Stimulated activated CD4-positive, alpha-beta T cell treated with anti-CD3 and anti-CD28 coated beads, Interleukin-4, amount 100 ng/mL, for 4 hours (primary cell): ENCODE measurements at places on chromosomes 4 and X.

GRCh38 chr4:160563552-160564282, 1460.8 kb downstream of the RAPGEF2 start:
- no peak for DNase-seq

- DNase-seq = no peak
Observed at GRCh38 chr4:100879471-100879870, 361.6 kb upstream of the EMCN start.

DNA sequence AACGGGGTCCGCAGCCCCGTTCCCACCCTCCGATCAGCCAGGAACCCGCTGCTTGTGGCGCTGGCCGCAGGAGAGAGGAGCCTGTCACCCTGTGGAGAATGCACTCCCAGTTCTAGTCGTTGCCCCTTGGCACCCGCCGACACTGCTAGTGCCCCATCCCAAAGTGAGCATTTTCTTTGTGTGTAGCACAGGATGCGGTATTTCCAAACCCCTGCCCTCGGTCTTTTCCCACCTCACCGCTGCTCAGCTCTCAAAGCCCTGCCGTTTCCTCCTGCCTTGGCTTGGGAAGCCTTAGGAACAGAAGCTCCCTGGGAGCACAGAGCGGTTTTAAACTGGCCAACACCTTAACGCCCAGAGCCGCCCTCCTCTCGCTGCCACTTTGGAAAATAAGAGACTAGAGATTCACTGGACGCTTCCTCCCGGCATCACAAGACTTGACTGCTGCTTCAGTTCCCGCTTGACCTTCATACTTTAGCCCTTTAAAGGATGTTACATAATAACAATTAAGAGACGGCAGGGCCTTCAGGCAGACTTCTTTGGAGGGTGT, 772 bp downstream of the CYP4V2 start:
- DNase-seq = peak; percentile 11

DNA sequence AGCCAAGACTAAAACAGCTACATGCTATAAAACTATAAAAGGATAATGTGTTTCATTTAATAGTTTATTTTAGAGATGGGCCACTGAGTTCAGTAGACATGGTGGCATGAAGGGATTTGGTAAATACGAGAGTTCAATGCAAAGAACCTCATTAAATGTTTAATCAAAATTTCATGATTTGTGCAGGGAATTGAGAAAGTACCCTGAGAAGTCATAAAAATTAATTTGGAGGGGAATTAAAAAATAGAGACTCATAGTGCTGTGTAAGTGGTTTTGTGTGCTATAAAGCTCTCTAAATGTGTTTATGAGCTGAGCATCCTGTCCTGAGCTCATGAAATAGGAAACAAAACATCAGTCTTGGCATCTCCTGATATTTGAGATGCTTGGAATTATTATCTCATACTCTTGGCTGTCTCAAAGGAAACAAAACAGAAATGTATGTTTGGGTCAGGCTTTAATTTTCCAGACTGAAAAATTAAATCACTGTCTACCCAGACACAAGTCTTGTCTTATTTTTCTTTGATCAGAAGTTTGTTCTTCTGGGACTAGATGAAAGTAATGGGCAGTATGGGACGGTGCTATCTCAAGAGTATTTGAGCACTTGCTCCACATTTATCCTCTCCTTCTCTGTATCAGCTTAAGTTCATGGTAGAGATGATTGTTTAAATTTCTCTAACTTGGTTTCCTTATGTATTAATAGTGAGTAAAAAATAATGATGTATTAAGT, 38.0 kb upstream of the EMCN start:
- no peak for DNase-seq

GRCh38 chr4:39061457-39061856, 575 bp upstream of the KLHL5 start:
- no peak for DNase-seq

DNA sequence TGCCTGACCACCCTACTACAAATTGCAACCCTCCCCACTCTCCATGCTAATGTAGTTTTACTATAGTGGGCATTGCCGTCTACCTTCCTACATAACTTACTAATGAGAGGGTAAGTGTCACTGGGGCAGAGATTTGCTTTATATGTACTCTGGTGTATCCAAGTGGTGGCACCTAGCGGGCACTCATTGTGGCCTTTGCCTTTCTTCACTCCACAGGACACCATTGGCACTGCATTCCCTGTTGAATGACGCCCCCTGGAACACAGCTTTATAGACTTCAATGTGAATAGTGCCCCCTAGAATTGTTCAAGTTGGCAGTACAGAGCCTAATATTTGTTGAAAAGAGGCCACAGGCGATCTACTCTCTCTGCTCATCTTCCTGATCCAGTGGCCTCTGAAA, 215.8 kb downstream of the MID1IP1 start:
- DNase-seq = no peak

DNA sequence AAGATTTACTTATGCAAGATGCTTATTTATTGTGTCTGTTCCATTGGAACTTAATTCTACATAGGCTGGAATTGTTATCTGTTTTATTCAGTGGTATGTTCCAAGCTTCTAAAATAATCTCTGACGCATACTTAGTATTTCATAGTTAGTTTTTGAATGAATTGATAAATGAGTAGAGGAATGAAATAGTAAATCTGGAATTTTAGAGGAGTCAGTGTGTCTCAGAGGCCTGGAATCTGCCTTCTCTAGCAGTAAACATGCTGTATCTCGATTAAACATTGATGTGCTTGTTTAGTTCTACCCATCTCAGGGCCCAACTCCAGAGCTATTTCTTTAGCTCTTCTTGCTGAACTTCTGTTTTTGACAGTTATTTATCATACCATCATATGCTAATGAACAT, 154.2 kb upstream of the MAGEC2 start:
- DNase-seq = no peak

DNA sequence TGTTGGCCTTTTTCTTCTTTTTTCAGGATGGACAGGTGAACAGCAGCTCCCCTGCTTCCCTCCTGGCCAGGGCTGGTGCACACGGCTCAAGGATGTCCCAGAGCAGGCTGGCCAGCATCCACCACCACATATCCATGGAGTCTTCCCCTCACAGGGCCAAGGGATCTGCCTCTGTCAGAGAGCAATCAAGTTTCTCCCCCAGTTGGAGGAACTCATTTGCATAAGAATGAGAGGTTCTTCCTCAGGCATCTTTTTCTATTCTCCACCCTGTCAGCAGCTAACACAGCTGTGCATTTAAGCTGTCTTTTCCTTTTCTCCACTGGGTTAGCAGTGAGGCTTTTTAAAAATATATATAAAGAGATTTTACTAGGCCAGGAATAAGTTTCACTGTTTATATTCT, 143.8 kb downstream of the ANAPC10 start:
- no peak for DNase-seq

DNA sequence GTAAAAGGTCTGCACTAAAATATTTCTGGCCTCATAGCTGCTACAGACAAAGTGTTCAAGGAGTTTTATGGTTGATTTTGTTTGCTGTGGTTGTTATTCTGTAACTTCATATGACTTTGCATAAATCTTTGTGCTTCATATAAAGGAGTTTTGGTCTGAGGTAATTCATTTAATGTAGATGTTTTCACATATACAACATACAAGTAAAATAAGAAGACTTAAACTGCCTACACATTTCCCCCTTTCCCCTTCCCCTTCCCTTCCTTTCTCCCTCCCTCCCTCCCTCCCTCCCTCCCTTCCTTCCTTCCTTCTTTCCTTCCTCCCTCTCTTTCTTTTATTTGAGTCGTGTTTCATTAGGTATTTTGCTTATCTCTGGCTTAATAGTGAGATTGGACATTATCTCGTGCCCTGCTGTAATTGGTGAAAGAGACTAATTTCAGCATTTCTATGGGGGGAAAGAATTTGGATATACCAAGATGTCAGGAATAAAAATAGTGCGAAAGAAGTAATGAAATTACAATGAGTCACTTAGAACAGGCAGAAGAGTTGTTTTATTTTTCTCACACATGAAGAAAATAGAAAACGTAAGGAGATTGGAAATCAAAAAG, 144.9 kb upstream of the MAD2L1 start:
- no peak for DNase-seq

GRCh38 chr4:21806991-21807390, 141.6 kb downstream of the KCNIP4 start:
- no peak for DNase-seq

DNA sequence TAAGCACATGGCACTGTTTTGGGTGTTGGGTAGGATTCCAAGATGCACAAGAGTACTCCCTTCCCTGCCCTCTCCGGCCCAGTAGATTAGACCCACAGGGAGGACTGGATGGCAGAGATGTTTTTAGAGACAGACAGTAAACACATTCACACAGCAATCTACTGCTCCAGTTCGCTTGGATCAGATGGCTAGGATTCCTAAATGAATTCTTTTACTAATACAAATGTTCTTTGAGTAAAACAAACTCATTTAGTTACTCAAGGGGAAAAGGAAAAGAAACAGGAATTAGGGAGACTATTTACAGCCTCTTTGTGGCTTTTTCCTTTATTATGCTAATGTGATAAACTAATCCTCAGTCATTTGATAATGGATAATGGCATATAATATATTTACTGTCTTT, 5.9 kb downstream of the SNX25 start:
- DNase-seq = no peak

GRCh38 chrX:26672571-26672970, 456.6 kb downstream of the MAGEB5 start:
- no peak for DNase-seq

- DNase-seq = no peak
Observed at GRCh38 chr4:92994727-92995126, 691.0 kb downstream of the GRID2 start.

- no peak for DNase-seq
Observed at GRCh38 chrX:44227991-44228390, 115.5 kb downstream of the EFHC2 start.

DNA sequence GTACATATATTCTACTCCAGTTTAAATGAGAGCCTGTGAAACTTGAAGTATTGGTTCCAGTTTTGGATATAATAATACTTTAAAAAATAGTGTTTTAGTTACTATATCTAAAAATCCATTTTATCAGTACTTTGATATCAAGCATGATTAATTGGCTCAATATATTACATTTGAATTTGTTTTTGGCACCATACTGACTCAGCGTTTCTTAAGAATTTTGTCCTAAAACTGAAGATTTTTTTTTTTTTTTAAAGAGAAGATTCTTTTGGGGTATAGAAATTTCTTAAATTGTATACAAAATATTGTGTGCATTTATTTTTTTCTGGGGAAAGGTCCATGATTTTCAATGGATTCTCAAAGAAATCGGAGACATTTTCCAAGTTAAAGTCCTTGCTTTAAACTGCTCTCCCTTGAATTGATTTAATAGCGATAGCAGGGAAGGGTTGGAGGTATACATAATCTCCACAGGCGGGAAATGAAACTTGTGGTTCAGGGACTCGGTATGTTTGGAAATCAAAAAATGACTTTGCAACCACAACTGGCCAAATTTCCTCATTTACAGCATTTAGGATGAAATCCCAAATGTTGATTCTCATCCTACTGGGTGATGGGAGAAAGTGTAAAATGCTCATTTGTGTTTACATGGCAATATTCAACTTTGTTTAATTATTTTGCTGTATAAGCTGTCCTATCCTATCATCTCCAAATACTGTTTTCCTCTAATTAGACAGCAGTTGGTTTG, 62.3 kb downstream of the TMA16 start:
- DNase-seq = no peak

- no peak for DNase-seq
Observed at GRCh38 chrX:132068405-132068804, 45.3 kb downstream of the STK26 start.

DNA sequence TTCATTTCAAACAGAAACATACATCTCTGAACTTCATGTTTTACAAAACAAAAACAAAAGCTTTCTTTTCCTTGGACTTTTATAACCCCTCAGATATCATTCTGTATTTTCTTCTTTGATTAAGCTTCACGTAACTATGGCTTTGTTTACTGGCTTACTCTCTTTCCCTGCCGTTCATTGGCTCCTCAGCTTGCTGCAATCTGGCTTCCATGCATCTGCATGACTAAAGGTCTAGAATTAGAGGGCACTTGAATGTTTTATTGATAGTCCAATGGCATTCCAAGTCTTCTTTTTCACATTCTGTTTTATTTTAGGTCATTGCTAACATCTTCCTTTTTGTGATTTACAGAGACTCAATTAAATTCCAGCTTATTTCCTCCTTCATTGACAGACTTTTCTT, 487.6 kb downstream of the GRXCR1 start:
- no peak for DNase-seq

GRCh38 chrX:21958916-21959315, 18.4 kb downstream of the SMS start:
- DNase-seq = no peak

DNA sequence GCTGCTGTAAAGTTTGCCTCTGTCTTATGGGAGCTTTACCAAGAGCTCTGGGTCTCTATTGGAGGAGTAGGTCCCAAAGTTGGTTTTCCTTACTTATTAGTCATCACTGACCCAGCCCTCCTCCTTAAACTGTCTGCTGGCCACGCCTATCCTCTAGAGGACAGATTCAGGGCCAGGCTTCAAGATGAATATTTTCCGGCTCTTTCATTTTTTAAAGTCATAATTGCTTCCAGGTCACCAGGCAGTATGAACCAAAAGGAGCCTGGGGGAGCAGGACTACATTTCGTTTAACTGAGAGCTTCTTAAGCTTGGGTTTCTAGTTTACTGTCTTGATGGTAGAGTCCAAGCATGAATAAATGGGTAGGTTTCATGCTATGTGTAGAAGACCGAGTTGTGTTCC, 13.7 kb downstream of the BCORL1 start:
- DNase-seq = no peak

DNA sequence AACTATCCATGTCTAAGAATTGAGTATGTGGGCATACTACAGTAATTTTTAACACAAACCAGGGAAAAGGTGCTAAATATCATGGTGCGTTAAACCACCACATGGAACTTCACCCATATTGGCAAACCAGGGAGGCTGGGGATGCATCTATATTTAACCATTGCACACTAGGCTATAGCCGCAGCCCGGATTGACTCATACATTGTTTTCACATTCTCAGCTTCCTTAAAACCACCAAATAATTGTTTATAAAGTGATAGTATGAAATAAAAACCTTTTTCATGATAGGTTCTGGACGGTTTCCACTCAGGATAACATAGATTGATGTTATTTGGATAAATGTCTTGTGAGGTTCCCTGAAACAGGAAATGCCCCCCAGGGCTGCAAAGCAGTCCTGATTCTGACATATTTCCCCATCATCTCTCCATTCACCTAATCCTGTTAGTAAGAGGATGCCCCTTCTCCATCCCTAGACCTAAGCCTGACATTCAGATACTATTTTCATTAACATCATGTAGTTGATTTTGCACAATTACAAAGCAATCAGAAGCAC, 7.9 kb downstream of the COL25A1 start:
- DNase-seq = no peak

GRCh38 chr4:77454858-77455257, 150.8 kb upstream of the CXCL13 start:
- DNase-seq = no peak
